BJ (cell line): ENCODE measurements at places on chromosomes 13 and 19.

DNA sequence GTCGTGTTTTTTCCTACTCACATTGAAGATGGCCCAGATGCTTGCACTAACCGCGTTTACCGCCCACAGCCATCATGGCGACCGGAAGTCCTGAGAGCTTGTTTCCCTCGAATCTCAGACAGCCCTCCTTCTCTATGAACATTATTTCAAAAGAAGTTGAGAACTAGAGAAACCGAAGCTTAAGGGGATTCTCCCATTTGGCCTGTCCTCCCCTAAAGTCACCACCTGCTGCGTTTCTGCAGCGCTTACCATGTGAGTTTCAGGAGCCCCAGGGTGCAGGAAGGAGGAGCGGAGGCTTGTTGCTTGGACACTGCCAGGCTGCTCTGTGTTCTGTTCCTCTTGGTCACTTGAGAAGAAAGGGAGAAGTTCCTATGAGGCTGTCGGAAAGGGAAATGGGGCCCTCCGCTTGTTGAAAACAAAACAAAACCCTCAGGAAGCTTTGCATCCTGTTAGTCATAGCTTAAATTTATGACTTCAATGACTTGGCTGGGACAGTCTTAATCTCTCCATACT lies 6.2 kb downstream of the CARD8 start:
- no peak for DNase-seq

GRCh38 chr19:8254286-8255001 lies 45.3 kb downstream of the CERS4 start:
- DNase-seq, result no peak

DNA sequence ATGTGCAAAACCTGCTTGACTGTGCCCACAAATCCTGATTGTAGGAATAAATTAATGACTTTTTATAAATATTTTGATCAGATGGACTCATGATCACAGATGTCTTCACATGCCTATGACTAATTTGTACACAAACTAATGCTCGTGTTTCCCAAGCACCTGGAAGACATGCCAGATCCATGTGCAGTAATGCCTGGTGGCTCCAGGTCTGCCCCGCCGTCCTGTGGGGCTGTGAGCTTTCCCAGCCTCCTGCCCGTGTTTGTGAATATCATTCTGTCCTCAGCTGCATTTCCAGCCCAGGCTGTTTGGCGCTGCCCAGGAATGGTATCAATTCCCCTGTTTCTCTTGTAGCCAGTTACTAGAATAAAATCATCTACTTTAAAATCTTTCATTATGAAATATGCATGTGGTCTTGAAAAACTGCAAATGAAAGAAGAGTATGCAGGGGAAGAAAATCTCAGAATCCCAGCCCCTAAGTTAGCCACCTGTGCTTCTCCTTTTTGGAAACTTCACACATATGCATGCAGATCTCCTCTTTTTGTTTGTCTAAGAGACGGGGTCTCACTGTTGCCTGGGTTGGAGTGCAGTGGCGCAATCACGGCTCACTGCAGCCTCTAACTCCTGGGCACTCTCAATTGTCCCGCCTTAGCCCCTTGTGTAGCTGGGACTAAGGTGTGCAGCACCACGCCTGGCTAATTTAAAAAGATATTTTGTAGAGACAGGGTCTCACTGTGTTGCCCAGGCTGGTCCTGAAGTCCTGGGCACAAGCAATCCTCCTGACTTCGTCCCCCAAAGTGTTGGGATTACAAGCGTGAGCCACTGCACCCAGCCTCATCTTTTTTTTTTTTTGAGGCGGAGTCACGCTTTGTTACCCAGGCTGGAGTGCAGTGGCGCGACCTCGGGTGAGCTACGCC lies 6.2 kb downstream of the RPL28 start:
- DNase-seq, result no peak

GRCh38 chr13:73599232-73600128 lies 534.7 kb downstream of the KLF12 start:
- no peak for DNase-seq

GRCh38 chr19:39676004-39676403 lies 20.3 kb downstream of the LGALS16 start:
- no peak for DNase-seq

DNA sequence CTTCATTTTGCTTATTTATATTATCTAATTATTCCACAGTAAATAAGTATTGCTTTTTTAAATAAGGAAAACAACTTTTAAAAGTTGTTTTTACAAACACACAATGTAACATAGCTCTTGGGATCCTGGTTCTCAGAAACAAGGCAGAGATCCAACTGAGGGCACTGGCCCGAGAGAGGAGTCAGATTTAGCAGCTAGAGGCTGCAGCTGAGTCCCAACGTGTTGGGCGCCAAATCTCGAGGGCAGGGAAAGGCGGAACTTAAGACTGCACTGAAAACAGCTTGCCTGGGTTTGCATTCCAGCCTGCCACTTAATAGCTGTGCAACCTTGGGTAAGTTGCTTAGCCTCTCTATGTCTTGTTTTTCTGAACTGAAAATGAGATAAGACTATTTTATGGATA lies 16.4 kb upstream of the WASF3 start:
- DNase-seq, result no peak

DNA sequence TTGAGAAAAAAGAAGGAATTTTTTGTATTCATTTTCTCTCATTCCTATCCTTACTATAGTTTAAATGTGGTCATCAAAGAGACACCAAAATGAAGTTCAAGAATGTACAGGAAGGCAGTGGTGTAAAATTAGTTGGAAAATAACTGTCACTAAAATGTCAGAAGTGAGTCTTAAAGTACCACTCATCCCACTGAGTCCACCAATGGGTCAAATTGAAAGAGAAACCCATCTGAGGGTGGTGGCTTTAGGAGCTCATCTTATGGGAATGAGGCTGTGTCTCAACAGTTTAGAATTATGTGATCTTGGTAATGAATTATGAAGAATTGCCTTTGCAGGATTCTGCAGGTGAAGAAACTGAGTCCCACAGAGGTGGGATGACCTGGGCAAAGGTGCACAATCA lies 403.5 kb downstream of the FGF9 start:
- DNase-seq, result no peak

- DNase-seq, result no peak
Measured at GRCh38 chr19:42360787-42361544, 29.1 kb downstream of the CNFN start.

DNA sequence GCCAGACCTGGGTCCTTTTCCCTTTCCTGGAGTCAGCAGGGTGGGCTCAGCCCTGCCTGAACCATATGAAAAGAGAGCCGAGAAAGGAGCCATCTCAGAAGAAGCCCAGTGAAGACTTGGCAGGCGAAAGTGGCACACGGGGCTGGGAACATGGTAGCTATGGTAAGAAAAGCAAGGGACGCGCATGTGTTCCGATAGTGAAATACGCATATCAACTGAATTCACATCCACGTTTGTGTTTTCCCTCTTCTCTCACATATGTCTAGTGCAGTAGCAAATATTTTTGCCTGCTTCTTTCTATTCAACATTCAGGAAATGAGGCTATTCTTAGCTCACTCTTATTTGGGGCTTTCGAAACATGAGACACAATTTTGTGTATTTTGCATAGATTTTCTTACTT lies 54.1 kb upstream of the PEG3 start:
- no peak for DNase-seq

DNA sequence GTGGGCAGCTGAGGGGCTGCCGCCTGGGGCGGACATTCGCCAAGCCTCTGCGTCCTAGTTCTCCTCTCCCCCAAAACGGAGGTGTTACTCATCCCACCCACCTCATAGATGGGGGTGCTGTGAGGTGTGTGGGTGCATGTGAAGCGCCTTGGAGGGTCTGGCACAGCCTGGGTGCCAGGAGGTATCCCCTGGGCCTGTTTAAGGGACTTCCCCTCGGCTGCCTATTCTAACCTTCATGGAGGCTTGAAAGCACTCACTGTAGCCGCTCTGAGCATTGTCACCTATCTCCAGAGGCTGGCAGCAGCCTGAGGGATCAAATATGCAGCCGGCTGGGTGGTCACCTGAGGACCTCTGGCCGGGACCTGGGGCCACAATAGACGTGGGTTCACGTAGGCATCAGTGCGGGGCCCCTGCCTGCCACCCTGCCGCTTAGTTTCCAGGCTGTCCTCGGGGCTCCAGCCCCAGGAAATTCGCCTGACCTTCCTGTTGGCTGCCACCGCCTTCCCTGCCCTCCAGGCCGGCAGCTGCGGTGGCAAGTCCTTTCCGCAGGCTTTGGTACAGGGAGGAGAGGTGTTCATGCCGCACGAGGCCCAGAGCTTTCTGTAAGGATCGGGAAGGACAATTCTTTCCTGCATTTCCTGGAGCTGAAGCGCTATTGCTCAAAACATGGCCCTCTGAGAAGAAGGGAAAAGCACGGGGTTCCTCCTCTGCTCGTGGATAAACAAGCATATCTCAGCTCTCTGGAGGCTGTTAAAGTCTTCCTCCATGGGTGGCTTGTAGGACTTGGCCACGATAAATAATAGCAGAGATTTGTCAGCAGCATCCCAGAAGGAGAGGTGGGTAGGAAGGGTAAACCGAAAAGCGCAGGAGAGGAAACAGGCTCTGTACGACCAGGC lies 4.6 kb downstream of the COL4A2 start:
- DNase-seq, result no peak

DNA sequence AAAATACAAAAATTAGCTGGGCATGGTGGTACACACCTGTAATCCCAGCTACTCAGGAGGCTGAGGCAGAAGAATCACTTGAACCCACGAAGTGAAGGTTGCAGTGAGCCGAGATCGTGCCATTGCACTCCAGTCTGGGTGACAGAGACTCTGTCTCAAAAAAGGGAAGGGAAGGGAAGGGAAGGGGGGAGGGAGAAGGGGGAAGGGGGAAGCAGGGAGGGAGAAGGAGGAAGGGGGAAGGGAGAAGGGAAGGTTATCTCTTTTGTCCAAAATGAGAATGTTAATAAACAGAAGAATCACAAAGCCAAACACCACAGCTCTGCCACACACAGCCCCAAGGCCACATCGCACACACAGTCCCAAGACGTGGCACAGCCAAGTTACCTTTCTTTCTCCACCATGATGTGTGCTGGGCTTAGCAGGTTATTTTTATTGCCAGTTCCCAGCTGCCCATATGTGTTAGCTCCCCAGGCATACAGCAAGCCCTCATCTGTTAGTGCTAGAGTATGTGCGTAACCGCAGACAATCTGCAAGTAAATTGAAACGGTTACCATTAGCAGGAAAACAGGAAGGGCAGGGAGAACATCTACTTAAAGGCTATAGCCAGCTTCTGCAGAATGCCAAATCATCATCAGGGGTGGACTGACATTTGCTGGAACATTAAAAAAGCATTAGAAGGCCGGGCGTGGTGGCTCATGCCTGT lies 34.3 kb downstream of the RCBTB1 start:
- DNase-seq, result no peak

DNA sequence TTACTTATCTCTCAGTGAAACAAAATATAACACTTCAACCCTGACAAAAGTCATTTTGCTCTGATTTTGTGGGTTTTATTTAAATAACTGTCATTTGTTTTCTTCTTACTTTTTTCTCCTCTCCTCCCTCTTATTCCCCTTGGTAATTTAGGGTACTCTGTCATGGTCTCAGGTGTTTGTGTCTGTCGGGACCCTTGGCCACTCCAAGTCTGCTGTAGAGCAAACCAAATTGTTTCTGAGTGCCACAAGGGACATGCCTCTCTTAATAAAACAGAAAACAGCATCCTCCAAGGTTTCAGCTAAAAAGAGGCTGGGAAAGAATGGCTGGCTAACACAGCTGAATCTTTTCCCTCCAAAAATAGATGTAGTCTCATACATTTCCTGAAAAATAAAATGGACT lies 573.1 kb upstream of the KLF12 start:
- no peak for DNase-seq

- no peak for DNase-seq
Measured at GRCh38 chr13:50387051-50387581, 371.9 kb downstream of the KCNRG start.

DNA sequence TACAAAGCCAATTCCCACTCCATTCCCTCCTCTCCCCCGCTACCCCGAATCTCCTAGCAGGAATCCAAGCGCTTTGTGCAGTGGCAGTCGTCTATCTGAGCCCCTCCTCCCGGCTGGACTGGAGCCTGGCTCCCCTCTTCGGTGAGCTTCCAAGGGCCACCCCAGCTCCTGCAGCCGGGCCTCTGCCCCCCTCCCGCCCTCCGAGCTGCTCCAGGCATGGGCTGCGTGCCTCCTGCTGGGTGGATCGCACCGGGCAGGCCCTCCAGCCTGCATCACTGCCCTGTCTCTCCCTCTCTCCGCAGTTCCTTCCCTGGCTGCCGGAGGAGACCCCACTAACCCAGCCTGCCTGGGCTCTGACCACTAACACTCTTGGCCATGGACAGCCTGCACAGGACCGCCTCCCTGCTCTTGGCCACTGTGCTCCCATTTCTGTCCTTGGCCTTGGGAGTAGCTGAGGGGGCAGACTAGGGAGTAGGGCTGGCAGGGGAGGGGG lies 12.9 kb upstream of the LENG8 start:
- no peak for DNase-seq

GRCh38 chr13:91074091-91074490 lies 273.4 kb upstream of the MIR17HG start:
- DNase-seq, result no peak

GRCh38 chr13:73451221-73452029 lies 392.6 kb downstream of the KLF5 start:
- no peak for DNase-seq
